Suppressor macrophage treated with lipopolysaccharide for 4 hours (primary cell): ENCODE measurements at places on chromosomes 6 and 20.

- DNase-seq: no peak
Measured at GRCh38 chr6:116248577-116248976, 5.3 kb downstream of the TSPYL4 start.

DNA sequence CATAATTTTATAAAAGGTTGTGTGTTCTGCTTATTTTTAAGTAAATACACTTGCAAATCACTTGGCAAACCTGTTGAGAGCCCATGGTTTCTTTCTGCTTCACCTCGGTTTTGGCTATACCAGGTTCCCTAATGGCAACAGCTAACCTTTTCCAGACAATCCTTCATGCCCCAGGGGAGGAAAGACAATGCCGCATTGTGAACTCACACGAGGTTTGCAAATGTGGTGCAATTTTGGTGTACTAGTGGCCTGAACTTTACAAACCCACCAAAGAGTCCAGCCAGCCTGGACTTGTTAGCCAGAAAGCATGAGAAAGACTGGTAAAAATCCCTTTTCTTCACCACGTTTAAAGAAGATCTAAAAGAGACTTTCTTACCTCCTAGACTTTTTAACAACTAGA is 84.8 kb upstream of the SOX4 start:
- DNase-seq: no peak

DNA sequence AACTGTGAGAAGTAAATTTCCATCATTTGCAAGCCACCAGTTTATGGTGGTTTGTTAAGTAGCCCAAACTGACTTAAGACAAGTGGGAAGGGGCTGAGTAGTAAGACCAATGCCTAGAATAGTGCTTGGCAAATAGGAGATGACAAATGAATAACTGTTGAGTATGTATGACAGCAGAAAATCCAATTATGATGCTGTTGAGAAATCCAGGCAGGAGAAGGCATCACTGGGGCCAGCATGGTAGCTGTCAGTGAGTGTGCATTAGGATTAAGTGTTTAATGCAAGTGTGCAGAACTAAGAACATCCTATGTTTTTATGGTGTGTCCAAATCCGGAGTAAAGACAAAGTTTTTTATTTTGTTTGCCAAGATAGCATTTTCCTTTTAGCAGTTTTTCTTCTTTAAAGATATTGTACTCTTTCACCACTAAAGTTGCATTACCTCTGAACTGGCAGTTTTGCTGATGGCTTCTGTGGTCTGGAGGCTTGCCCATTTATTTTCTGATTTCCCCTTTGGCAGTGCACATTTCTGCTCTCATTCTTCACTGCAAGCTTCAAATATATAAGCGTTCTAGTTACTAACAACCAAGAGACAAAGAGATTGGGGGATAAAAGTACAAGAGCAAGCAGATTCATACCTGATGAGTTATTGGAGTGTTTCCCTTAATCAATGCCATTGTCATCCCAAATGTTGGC is 289.7 kb downstream of the KCNQ5 start:
- no peak for DNase-seq

- DNase-seq: no peak
Measured at GRCh38 chr6:14925025-14925698, 320.7 kb upstream of the JARID2 start.

DNA sequence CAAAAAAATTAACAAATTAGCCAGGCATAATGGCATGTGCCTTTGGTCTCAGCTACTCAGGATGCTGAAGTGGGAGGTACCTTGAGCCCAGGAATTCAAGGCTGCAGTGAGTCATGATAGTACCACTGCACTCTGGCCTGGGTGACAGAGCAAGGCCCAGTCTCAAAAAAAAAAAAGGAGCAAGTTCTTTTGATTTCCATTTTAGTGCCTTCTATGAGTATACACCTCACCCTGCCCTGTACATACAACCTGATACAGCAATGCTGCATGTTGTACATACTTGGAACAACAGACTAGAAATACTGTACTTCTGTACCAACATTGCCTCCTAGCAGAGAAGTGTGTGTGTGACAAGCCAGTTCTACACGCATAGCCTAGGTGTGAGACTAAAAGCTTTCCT is 97.3 kb upstream of the CARMIL1 start:
- no peak for DNase-seq

GRCh38 chr6:129795261-129795660 is 65.9 kb downstream of the TMEM244 start:
- no peak for DNase-seq

DNA sequence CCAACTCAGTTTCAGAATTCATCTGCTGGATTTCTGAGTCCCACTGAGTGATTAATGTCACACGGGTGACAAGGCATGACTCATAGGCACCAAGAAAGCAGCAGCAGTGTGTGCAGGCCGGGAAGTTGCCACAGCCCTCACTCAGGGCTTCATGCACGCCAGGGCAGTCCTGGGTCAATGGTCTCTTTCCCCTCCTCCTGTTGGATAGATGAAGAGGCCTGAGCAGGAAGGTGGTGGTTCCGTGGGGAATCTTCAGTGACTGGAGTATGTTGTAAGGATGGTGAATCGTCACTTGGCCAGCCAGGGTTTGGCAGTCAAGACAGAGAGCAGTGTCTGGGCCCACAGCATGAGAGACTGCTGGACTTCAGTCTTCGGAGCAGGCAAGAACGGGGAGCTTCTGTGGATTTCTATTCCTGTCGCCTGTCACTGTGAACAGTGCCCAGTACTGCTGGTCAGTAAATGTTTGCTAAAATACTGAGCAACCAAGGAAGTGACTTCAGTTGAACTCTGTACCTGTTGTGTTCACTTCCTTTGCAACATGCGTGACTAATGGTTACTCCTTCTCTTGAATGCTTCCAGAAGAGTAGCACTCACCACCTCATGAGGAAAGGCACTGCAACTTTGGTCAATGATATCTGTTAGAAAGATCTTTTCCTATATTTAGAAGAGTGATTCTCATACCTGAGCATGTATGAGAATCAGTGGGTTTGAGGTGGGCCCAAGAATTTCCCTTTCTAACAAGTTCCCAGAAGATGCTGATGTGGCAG is 62.0 kb upstream of the CD93 start:
- DNase-seq: peak; percentile 97

DNA sequence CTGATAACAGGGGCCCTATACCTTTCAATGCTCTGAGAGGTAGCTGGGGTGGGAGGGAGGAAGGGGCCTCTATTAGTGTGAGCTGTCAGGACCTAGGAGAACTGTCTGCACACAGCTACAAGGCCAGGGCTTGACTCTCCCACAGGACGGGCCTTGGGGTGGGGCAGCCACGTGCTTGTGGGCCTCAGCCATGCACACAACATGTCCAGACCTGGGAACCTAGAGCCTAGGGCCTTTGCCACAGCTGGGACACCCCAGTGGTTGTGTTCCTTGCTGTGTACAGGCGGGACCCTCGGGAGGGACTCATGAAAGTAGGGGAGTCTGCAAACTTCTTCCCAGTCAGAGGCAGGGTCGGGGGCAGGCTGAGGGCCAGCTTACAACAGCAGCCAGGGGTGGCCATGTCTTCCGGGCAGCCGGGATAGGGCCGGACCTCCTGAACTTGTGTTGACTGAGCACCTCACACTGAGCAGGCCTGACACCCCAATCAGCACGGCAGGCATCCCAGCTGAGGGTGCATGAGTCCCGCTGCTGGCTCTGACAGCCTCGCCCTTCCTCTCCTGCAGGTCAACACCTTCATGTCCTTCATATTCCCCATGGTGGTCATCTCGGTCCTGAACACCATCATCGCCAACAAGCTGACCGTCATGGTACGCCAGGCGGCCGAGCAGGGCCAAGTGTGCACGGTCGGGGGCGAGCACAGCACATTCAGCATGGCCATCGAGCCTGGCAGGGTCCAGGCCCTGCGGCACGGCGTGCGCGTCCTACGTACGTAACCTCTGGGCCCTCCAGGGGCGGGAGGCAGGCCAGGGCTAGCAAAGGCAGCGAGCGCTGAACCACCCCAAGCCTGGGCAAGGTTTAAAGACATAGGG is 41.9 kb upstream of the MRGBP start:
- DNase-seq: no peak

GRCh38 chr20:5024982-5025381 is 23.7 kb upstream of the SLC23A2 start:
- no peak for DNase-seq

DNA sequence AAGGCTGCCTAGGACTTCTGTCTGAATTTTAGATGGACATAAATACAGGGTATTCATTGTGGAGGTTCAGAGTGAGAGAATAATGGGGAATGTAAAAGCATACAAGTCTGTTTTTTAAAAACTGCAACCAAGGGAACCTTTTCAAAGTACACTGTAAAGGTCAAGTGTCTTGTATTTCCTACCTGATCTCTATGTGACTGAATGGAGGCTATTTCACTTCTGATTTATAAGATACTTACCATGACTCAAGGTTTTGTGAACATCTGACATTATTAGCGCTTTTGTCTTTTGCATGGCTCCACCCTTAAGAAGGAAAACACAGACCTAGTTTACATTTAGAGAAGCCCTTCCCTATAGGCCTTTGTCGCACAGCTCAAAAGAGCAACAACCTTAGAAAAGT is 126.5 kb downstream of the ZFAND3 start:
- DNase-seq: no peak

GRCh38 chr6:95686895-95687294 is 109.6 kb downstream of the MANEA start:
- no peak for DNase-seq

- peak; percentile 67 for DNase-seq
Measured at GRCh38 chr6:6891949-6892461, 215.8 kb upstream of the RREB1 start.

DNA sequence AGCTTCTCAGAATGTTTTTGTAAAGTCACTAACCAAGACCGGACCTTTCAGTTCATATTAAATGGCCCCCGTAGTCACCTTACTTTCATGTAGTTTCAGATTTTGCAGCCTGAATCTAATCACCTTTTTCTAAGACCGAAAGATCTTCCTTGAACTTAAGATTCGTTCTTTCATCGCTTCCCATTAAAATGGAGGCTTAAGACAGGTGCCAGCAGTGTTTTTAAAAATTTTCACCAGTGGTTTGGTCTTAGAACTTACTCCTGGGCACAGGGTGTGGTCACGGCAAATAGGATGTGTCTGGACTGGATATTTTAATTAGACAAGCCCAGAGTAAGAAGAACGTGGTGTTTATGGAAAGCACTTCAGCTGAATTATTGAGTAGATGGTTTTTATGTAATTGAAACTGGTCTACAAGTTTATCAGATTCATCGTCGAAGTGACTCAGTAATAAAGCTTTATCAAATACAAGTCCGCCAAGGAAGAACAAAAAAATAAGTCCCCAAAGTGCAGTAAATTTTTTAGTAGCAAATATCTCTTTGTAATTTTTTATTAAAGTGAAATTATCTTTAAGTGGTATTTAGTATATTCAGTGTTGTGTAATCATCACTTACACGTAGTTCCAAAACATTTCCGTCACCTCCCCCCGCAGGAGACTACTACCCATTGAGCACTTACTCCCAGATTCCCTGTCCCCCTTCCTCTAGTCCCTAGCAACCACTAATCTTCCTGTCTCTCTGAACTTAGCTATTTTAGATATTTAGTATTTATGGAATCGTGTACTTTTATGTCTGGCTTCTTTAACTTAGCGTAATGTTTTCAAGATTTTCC is 868 bp downstream of the SRSF3 start:
- peak; percentile 68 for DNase-seq

DNA sequence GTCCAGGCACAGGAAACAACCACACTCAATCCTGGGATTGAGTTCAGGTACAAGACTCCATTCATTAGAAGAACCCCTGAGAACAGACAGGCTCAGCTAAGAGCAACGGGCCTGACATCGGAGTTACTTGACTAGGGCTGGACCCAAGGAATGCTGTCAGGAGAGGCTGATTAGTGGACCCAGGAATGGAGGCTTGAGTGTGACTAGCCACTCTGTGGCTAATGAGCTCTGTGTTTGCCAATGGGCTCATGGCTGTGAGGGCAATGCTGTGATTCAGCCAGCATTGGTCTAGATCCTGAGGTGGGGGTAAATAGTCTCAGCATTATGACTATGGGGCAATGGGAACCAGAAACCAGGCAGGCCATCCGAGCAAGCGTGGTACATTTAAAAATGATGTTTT is 71.8 kb downstream of the RIOK1 start:
- no peak for DNase-seq

DNA sequence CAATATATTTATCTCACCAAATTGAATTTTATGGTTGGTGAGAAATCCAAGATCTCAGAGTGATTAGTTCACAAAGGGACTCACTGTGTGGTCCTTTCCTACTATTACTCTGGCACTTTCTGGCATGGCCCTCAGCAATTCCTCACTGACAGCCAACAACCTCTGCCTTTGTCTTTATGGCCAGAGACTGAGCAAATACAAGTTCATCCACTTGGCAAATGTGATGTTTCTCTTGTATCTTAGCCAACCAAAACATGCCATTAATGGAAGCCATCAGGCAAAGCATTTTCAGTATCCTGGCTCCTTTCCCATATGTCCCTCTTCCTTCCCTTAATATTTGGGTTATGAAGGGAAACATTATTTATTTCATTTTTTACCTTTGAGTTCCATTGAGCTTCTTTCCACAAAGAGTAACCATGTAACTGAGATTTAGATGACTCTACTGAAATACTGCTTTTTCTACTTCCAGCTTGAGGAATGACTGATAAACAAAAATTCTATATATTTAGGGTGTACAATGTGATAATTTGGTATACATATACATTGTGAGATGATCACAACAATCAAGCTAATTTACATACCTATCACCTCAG is 30.8 kb upstream of the SMLR1 start:
- DNase-seq: no peak

DNA sequence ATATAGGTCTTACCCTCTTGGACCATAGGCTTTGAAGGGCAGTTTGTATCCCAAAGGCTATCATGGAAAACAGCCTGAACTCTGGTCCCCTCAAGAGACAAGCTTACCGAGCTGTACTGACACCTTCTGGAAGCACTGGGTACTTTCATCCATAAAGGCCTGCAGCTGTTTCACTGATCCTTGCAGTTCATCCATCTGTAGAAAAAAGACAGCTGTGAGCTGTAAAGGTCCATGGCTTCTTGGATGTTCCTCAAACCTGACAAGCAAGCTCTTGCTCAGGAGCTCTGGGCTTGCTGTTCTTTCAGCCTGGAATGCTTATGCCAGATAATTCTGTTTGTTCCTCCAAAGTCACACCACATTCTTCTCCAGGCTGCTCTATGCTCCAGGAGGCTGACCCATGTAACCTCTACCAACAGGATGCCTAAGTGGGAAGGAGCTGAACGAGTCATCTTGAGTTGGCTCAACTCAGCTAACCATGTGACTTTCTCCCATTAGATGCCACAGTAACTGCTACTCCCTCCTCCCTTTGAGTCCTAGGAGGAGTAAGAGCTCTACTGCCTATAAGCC is 8.8 kb upstream of the NDRG3 start:
- peak; percentile 70 for DNase-seq

- DNase-seq: no peak
Measured at GRCh38 chr6:36479256-36479655, 36.5 kb downstream of the KCTD20 start.
